Sigmoid colon (tissue), 7 donors: ENCODE measurements at places on chromosomes 2 and 18. TPM values are rescaled to one million over a fixed set of nuclear protein-coding genes. Genes with fewer than 3 reads are reported as not detected.

- H3K27me3 ChIP-seq: no peaks in the 10 kb centered on the region
- H3K4me1 ChIP-seq: peaks cover 26% of the 10 kb centered on the region
- no peak for DNase-seq
- H3K36me3 ChIP-seq: no peaks in the 10 kb centered on the region
- no peak overlapping the region for H3K4me3 ChIP-seq
These were observed 233.3 kb downstream of the AGAP1 start for GRCh38 chr2:235727174-235727573.

- no peak overlapping the region for H3K27ac ChIP-seq
- DNase-seq: no peak
- H3K4me1 ChIP-seq: no peaks in the 10 kb centered on the region
- no peaks in the 10 kb centered on the region for H3K36me3 ChIP-seq
- H3K27me3 ChIP-seq: no peaks in the 10 kb centered on the region
These were observed 93.1 kb upstream of the NCKAP5 start for GRCh38 chr2:133661392-133661791.

The AQP12A gene
- not detected for polyA plus RNA-seq

The UBXN4 gene
- polyA plus RNA-seq: 25.7 TPM

The ANTXR1 gene
- 3.0 TPM for polyA plus RNA-seq
